Prostate gland (tissue), 2 donors: ENCODE measurements at places on chromosomes 7 and 10. TPM values are rescaled to one million over a fixed set of nuclear protein-coding genes. Genes with fewer than 3 reads are reported as not detected.
A peak's percentile ranks its signal among the peaks of the same experiment; 100 is the strongest.

- peak; percentile 73 for DNase-seq
Measured at GRCh38 chr7:136036336-136036735, 59.2 kb upstream of the MTPN start.

DNA sequence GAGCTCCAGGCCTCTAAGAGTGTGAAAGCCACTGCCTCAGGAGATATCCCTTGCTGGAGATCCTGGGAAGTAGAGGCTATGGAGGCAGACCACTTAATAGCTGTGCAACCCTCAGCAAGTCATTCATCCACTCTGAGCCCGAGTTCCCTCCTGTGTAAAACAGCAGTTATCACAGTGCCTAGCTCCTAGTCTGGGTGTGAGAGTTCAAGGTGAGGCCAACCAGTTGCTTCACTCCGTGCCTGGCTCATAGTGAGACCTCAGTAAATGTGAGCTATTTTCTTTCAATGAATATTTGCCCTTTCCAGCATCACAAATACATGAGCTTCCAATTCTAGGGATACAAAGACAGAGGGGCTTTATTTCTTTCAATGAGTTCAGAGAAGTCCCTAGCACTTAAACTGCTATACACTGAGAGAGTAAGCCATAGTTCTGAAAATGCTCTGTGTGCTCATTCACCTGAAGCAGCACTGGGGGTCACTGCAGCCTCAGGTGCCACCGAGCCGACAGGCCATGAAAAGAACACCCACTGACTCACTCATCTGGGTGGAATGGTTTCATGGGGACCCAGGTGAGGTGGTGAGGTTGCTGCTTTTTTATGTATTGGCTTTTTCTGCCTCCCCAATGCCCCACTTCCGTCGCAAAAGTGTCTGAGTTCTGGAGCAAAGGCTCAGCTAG lies 259.8 kb downstream of the KCNMA1 start:
- no peak for DNase-seq

DNA sequence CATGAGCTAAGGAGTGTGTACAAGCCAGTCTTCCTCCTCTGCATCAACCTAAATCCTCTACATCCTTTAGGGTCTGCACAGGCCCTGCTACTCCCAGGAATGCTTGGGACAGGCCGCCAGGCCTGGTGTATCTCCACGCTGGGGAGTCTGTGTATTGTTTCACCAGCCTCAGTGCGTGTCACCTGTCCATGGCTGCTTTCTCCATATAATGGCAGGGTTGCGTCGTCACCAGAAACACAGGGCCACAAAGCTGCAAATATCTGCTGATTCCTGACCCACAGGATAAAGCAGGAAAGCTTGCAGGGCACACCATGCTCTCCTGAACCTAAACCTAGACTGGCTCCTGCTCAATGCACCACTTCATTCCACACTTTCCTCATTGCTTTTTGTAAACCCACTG lies 45.6 kb downstream of the COBL start:
- no peak for DNase-seq

The ADAM22 gene
- 8.4 TPM for total RNA-seq
